Esophagus mucosa (tissue), 1 donor: ENCODE measurements at places on chromosomes 5 and 9. TPM values are rescaled to one million over a fixed set of nuclear protein-coding genes. Genes with fewer than 3 reads are reported as not detected.

Gene SLC25A2
- total RNA-seq = 0.24 TPM

Gene NPR3
- total RNA-seq = 12.6 TPM

Gene MEF2C
- total RNA-seq = 4.5 TPM

Gene FRRS1L
- total RNA-seq = not detected

Gene MAST4
- 106 TPM for total RNA-seq

Gene BRD8
- 25.7 TPM for total RNA-seq

Gene TPPP
- 3.3 TPM for total RNA-seq

Gene MARVELD2
- total RNA-seq = 25.7 TPM

Gene SLC25A25
- 15.2 TPM for total RNA-seq

DNA sequence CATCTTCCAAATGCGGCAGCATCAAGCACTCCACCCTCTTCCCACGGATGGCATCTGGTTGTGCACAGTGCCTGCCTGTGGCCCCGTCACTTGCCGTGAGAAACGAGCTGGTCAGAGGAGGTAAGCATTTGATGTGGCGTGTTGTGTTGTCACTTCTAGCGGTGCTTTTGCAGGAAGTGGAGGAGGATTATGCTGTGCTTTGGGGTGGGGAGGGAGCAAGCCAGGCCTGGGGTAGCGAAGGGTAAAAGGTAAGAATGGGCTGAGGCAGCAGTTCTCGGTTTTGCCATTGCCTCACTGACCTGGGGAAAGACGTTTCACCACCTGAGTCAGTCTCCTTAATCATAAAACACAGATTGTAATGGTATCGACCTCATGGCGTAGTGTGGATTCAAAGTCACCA is 2.3 kb upstream of the POMT1 start:
- no peak for ATAC-seq

GRCh38 chr5:117143406-117143805 is 568.8 kb upstream of the SEMA6A start:
- ATAC-seq = no peak

- no peak for ATAC-seq
These were observed 145.9 kb downstream of the DROSHA start for GRCh38 chr5:31385774-31386537.

DNA sequence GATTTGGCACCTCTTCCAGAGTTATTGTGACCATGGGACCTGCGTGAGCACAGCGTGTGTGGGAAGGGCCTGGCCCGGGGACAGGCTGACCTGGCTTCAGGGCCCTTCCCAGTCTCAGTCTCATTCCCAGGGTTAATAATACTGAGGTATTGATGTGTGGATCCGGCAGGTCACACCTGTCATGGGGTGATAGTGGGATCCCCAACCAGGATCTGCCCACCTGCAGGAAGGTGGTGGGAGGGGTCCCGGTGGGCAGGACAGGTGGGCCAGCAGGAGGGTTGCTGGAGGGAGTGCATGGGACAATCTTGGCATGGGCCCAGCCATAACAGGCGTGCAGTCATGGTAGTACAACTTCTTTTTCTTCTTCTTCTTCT is 55.4 kb downstream of the COL15A1 start:
- no peak for ATAC-seq

DNA sequence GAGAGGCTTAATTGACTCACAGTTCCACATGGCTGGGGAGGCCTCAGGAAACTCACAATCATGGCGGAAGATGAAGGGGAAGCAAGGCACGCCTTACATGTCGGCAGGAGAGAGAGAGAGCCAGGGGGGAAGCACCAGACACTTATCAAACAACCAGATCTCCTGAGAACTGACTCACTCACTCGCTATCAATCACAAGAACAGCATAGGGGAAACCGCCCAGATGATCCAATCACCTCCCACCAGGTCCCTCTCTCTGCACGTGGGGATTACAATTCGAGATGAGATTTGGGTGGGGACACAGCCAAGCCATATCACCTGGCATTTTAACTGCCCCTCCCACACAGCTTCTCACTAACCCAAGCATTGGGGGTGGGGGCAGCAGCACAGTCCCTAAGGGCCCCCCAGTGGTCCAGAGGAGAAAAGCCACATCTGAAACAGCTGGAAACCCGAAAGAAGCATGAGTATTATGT is 76.1 kb upstream of the ASS1 start:
- ATAC-seq = no peak

GRCh38 chr5:140221697-140222223 is 46.8 kb downstream of the CYSTM1 start:
- ATAC-seq = peak; percentile 50

DNA sequence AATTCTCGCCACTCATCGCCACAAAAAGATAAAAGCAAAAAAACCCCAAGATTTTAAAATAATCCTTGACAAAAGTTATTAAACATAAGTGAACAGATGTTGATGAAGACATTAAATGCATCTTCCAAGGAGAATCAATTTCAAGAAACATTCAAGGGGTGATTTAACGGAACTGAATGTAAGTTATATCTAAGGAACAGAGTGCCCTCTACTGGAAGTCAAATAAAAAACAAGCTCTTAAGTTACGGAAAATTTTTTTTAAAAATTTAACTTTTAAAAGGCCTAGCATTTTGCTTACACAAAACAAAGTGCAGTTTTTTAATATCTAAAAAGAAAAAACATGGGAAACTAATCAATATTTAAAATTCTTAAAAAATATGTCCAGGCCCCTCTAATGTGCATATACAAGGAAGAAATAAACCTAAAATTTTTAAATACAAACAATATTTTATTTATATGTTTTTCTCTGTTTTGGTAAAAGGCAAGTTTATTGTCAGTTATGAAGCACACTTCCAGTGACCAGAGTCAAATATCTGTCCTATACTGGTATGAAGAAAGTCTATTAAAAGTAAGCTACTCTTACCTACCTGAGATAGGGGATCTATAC is 28.0 kb downstream of the TEX10 start:
- ATAC-seq = no peak

DNA sequence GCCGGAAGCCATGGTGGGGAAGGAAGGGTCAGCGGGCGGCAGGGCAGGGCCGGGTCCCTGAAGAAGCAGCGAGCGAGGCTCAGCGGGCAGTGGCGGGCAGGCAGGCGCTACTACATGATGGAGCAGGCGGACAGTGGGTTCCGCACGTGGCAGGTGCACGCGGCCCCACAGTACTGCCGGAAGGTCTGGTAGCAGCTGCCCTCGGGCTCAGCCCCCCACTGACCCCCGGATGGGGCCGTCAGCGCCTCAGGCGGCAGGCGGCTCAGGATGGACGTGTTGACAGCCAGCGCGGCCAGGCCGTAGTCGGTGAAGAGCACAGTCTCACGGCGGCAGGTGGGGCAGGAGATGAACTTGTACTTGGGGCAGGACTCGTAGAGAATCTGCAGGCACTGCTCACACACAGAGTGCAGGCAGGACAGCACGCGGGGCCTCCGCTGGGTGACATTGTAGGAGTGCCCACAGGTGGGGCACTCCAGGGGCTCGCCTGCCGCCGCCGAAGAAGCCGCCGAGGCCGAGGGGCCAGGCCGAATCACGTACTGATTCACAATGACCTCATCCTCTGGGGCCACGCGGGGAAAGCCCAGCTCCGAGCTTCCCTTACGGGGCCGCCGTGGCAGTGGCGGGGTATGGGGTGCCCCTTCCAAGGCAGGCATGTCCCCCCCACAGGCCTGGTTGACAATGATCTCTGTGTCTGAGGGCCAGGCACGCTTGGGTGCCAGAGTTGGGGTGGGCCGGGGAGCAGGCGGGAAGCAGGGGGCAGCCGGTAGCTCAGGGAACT is 1.5 kb downstream of the RNF208 start:
- ATAC-seq = no peak

DNA sequence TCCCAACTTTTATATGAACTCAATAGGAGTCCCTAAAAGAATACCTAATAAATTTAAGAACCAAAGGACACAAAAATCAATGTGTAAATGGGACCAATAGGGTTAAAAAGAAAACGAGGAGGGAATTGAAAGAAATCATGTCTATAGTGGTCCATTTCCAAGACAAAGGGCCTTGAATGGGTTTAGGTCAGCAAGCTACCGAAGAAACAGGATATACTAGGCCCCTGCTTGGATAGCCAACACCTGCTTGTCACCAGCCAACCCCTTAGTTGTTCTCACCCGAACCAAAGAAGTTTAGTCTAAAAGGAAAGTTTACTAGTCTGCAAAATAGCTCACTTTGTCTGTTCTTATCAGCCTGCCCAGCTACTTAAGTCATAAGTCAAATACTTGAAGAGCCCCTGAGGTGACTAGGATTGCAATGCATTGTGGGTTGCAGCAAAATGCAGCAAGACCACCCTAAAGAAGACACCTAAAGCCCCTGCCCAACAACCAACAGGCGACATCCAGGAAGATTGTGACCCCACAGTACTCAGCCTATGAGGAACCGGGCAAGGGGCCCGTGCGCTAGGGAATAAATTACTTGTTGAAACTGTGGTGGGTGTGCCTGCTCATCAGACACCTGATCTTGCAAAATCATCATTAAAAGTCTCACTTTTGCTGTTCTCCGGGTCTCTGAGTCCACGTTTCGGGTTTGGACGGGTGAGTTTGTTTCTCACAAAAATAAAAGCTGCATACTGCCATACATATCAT is 183.9 kb upstream of the PPP1R26 start:
- no peak for ATAC-seq

GRCh38 chr5:42787845-42788244 is 23.8 kb downstream of the SELENOP start:
- ATAC-seq = no peak

- ATAC-seq = no peak
These were observed 53.4 kb downstream of the GNAQ start for GRCh38 chr9:77978086-77978781.

- ATAC-seq = peak; percentile 97
These were observed 334.7 kb downstream of the FBXL7 start for GRCh38 chr5:15834596-15835245.

DNA sequence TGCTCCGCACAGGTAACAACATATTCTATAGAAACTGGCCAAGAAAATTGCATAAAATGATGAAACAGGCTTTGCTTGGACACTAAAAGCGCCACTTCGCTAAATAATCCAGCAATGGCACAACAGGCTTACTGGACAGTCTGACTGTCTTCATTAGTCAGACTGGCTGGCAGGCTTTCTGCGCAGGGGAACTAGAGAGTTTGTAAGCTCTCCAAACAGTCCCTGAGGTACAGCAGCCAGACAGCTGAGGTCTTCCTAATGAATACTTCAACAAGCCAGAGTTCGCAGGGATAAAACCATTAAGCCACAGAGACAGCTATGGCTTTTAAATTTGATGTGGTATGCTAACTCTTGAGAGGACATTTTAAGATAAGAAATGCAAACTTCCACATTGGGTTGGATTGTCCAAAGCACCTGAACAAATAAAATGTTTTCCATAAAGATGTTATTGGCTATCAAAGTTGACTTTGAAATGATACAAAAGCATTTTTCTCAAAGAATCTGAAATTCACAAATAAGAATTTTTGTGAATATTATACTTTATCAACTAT is 20.7 kb downstream of the PLK2 start:
- ATAC-seq = peak; percentile 48

DNA sequence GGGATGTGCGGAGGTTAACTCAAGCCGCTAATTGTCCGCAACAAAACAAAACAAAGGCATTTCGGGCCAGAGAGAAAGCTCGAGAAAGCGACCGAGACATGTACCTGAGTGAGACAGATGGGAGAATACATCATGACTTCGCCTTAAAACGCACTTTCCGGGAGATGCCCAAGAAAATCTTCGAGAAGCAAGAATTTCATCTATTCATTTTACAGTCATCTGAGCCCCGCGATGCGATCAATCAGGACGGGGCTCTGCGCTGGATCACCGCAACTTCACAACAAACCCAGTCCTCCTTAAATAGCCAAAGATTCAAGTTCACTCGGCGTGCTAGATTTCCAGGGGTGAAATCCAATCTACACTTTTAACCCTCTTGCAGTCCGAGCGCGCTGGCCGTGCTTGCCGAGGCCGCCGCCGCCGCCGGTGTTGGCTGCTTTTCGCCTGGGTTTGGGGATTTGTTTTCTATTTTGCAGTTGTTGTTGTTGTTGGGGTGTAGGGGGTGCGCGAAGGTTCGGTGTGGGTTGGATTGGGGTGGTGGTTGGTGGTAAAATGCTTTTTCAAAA is 482 bp downstream of the NFIB start:
- ATAC-seq = no peak

GRCh38 chr9:110307191-110307590 is 30.5 kb downstream of the TXNDC8 start:
- ATAC-seq = no peak

DNA sequence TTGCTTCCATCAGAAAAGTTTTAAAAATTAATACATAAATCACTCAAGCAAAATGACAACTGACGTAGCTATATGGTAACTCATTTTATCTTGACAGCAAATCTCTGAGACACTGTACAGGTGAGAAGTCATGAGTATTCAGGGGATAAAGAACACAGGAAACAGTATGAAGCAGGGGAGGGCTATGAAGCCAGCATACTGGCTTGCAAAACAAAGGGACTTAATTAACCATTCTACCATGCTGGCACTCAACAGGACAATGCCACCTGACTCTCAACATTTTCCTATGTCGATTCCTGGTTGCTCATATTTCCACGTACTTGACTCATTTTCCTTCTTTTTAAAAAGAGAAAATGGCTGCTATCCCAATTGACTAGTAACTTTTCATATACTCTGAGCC is 151.4 kb upstream of the RETREG1 start:
- no peak for ATAC-seq

- no peak for ATAC-seq
These were observed 22.5 kb upstream of the LAMC3 start for GRCh38 chr9:130986356-130986965.

DNA sequence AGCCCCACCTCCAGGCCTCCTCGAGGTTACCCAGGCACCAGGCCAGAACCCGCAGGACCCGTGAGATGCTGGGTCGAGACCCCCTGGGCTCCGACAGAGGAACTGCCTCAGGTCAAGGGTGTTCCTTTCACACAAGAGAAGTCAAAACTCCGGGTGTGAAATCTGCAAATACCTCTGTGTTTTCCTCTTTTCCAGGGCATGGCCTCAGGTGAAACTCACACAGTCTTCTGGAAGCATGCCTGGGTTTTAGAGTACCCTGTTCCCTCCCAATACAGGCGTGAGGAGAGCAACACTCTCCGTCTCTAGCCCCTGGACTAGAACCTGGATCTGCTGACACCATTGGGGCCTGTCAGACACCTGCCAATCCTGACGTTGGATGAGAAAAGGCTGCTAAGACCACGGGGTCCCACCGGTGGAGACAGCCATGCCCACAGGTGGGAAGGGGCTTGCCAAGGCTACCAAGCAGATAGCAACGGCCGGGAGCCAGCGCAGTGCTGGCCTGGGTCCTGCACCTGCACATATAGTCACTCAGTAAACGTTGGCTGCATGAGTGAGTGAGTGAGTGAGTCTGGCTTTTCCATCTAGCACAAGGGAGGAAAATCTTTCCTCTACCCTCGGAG is 182.0 kb upstream of the PPP1R26 start:
- no peak for ATAC-seq

GRCh38 chr5:162496100-162496808 is 428.7 kb downstream of the GABRG2 start:
- no peak for ATAC-seq

- peak; percentile 20 for ATAC-seq
These were observed 478.5 kb downstream of the RAB3C start for GRCh38 chr5:59061377-59061776.
